A172 (cell line): ENCODE measurements at places on chromosomes 7 and 10.

GRCh38 chr7:50721661-50722259 lies 60.9 kb downstream of the GRB10 start:
- DNase-seq, result peak; percentile 57

GRCh38 chr7:139798892-139799291 lies 21.1 kb upstream of the HIPK2 start:
- DNase-seq, result no peak

GRCh38 chr10:1530871-1531517 lies 206.3 kb downstream of the ADARB2 start:
- DNase-seq, result no peak

GRCh38 chr7:88638583-88638982 lies 120.9 kb upstream of the ZNF804B start:
- DNase-seq, result no peak

DNA sequence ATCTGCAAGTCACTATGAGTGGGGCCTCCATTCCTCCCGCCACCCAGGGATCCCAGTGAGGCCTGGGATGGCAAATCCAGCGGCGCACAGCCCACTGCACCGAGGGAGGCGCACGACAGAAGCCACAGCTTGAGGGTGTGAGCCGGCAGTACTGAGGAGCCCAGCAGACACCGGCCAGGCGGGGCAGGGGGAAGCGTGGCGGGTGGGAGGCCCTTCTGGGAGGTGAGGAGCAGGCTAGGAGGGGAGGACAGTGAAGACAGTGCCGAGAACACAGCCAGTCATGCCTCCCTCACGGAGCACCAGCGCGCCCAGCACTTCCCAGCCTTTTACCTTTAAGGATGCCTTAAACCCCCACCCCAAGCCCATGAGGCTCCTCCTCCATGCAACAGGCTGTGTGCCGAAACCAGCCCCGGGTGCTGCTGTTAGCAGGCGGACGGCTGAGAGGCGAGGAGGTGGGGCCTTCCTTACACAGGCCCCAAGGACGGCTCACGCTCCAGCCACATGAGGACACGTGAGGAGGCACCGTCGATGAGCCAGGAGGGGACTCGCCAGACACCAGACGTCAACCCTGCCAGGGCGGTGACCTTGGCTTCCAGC lies 258.5 kb downstream of the PTPRN2 start:
- no peak for DNase-seq

GRCh38 chr10:106771154-106771553 lies 393.4 kb downstream of the SORCS1 start:
- DNase-seq, result no peak

GRCh38 chr10:49290607-49291006 lies 8.4 kb upstream of the C10orf71 start:
- no peak for DNase-seq

GRCh38 chr10:74056050-74056818 lies 58.3 kb downstream of the VCL start:
- DNase-seq, result peak; percentile 84

- DNase-seq, result no peak
Observed at GRCh38 chr10:8060010-8060703, 5.7 kb downstream of the GATA3 start.

DNA sequence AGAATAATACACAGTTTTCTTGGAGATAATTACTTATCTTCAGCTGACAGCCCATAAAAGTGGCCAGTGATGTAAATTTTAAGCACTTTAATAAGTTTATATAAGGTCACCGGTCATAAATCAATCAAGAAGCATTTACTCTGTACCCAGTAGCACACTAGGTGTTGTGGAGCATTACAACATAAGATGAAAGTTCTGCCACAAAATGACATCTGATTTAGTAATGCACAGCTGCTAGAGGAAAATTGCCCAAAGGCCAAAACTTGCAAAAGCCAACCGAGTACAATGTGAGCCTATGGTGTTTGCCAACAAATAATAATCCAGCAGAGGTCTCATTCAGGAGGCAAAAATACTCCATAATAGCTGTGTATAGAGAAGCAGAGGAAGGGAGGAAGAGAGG lies 63.6 kb downstream of the GPR37 start:
- DNase-seq, result peak; percentile 36

DNA sequence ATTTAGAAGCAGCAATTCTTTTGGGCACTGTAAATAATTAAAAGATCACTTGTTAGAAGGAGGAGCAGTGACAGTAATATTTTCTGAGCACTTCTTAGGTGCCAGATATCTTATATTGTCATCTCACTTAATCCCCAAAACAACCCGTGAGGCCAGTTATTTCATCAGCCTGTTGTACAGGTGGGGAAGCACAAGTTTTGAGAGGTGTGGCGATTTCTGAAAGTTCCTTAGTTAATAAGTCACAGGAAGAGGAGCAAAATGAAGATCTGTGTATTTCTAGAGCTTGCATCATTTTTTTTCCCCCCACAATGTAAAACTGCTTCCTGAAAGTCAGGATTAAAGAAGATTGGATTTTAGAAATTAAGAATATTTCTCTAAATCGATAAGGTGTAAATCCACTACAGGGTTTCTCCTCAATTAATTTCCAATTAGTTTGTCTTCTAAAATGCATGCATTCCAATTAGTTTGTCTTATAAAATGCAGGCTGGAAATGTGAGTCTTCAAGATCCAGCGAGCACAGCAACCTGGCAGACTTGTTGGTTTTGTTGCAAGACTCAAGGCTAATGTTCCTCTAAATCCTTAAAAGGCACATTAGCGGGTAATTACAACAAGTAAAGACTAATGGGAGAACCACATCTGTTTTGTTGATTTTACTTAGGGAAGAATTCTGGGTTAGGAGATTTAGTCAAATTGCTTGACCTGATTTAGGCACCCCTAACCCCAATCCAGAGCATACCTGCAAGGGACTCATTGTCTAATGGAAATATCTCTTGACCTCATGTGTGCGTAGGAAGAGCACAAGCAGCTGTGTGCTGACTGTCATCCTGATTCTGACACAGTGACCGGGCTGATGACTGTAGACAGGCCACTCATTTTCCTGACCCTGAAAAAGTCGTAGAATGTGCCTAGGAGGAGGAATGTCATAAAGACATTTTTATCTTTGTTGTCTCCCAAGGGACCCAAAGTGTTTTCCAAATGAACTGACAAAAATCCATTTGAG lies 272.0 kb downstream of the BAMBI start:
- DNase-seq, result no peak
